ENCODE measurements at places on chromosomes 16 and 17.
A peak's percentile ranks its signal among the peaks of the same experiment; 100 is the strongest.

DNA sequence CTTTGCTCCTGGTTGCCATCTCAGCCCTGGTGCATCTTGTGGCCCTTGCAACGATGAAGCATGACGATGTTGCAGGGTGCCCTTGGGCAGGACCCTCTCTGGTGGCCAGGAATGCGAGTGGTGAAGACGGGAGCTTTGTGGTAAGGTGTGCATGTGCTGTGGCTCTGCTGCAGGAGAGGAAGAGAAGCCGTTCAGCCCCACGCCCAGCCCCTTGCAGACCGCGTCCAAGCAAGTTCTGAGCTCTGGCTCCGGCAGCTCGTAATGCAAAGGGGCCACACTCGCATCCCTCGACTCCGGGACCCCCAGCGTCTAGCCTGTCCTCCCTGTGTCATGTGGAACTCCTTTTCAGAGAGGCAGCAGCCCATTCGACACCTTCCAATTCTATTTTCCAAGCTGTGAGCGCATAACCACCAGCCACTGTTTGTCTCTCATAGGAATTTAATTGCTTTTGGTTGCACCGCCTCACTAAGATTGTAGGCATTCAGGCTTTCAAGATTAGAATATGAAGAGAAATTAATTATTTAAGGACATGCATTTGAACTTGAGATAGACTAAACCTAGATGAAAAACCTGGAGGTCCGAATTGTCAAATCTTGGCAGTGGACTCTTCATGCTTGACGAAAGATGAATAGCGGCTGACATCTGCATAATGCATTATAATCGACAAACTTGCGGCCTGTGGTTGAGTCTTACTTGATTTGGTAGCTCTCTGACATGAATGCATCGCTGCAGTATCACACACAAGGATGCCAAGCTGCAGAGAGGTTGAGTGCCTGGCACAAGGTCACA lies 21.1 kb upstream of the KCNG4 start:
- no peak for DNase-seq

DNA sequence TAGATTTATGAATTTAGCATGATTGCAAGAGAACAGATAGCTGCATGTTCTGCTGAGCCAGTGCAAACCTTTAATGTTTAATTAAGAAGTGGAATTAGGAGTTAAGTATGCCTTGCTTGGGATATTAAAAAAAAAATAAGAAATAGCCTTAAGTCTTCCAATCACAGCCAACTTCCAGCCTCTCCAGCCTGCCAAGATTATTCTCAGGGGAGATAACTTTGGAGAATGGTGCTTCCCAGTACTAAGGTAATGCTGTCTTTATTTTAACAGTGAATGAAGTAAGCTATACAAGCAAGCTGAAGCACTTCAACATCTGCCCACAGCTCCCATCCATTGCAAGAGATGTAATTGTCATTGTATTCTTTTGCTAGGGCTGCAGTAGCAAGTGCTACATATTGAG lies 389.5 kb upstream of the ASIC2 start:
- no peak for DNase-seq

DNA sequence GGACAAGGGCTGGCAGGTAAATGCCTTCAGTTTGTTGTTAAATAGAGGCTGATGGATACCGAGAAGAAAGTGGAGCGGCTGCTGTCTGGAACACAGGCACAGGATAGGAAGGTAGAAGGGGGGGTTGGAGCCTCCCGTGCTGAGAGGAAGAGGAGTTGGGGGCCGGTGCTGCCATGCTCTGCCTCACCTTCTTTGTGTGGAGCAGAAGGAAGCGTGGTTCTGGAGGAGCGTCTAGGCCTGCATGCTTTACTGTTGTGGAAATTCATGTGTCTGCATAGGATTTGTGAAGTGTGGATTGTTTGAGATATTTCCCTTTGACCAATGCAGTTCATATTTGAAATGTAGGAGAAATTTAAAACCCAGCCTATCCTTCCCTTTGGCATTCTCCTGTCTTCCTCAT lies 52.3 kb downstream of the FOXK2 start:
- DNase-seq = no peak

GRCh38 chr17:30314474-30314873 lies 19.4 kb downstream of the TMIGD1 start:
- no peak for DNase-seq

DNA sequence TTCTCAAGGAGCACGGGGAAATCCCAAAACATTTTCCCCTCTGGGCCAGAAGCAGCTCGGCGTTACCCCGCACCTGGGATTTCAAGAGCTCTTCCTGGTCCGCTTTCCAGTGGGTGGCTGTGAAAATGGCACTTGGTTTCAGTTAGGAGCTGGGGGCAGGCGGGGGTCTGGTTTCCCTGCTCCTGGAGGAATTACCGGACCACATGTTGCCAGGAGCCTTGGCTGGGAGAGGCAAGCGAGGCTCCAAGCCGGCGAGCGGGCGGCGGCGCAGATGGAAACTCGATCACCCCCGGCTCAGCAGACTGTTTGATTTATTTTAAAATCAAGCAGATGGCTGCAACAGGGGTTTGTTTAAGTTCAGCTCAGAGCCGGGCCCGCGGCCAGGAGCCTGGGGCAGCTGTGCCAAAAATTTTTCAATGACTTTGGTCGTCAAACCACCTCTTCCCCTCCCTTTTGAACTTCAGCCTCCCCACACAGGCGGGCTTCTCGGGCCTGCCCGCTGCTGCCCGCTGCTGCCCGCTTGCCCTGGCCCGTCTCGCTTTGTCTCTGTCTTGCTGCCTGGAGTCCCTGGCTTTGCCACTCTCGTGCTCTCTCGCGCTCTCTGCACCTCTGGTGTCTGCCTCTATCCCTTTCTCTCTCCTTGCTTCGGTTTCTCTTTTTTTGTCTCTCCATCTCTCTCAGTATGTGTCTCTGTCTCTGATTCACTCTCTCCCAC lies 108.0 kb upstream of the CIBAR2 start:
- DNase-seq = peak; percentile 75

DNA sequence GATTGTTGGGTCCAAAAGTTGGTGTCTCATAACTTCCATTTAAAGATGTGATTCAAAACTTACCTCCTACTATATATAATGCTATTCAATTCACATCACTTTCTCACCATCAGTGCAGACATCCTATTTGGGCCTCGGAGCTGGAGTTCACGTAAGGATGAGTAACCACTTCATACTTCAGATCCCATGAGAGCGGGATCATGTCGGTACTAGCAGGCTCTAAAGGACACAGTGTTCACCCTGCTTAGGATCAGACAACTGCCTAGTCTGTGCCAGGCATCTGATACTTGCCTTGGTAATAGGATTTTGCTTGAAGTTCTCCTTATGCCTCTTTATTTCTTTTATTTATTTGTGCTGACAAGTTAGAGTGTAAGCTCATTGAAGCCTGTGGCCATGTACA lies 39.5 kb downstream of the RBFOX1 start:
- DNase-seq = no peak

DNA sequence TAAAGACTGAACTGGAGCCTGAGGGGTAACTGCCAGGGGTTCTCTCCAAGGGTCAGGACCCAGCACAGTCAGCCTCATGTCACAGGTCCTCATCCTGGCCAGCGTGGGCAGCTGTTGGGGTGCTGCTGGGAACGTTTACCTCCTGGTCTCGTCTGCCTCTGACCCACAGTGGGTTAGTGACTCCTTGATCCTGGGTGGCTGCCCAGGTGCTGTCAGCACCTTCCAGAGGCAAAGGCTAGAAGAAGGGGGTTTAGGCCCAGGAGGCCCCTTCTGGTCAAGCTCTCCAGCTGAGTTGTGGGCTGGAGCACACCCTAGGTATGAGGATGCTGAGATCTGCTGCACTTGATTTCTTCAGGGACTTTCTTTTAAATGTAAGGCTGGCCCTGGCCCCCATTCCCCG lies 30.3 kb downstream of the AKAP1 start:
- no peak for DNase-seq

DNA sequence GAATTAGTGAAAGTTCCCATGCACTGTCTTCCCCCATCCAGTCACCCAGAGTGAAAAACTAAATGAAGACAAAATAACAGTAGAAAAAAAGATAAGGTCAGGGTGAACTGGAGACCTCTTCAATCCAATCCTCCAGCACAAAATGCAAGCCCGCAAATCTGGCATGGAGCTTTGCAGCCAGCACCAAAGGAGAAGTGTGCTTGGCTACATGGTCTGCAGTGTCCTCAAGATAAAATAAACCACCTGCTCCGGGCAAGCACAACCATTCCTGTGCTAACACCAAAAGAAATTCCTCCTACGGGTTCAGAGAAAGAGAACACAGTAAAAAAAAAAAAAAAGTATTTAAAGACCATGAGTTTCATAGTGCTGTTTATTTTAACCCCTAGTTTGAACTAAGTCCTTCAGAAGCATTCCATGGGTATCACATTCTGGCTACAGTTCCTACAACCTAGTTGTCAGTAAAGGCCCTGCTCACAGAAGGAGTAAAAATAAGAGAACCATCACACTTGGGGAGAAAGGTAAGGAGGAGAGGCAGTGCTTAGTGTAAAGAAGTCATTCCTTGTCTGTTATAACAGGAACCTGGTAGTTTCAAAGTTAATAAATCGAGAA lies 109.1 kb downstream of the GAS7 start:
- DNase-seq = no peak

- peak; percentile 10 for DNase-seq
These were observed 30.9 kb upstream of the SEC14L1 start for GRCh38 chr17:77109764-77110359.

DNA sequence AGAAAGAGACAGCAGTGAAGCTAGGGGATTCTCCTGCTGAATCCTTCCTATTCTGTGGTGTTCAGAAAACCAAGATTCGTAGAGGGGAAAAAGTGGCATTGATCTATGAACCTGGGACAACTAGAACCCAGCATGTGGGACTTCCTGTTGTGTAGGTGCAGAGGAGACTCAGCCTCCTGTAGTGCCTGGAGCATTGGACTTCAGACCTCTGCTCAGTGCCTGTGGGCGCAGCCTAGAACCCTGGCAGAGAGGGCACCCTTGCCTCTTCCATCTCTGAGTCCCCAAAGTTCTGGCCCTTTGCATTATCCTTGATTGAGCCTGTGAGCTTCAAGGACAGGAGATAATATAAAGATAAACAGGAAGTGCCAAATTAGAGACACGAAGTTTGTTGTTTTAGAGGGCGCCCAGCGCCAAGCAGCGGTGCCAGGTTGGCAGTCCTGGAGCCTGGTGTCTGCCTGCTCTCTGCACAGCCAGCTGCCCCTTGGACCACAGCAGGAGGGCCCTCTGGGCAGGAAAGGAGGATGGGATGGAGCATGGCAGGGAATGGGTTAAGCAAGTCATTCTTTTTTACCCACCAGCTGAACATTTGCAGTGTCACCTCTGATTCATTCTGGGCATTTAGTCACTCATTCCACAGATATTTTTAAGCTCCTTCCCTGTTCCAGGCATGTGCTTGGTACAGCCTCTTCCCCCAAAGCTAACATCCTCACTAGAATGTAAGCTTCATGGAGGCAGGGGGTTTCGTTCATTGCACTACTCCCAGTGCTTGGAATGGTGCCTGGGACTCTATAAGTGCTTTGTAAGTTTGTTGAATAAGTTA lies 11.9 kb upstream of the SP6 start:
- no peak for DNase-seq

DNA sequence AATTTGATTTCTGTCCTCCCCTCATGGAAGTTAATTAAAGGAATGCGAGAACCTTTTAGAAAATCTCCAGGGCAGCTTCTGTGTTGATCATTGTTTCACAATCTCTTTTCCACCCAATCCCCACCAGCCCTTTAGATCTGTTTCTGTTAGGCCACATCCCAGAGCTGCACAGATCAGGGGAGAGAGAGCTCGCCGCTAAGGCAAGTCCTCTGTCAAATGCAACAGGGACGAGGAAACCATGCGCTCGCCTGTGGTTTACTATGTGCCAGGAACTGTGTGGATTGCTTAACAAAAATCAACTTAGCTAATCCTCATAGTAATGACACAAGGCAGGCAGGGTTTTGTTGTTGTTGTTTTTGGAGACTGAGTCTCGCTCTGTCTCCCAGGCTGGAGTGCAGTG lies 115.4 kb downstream of the SALL1 start:
- DNase-seq = no peak

DNA sequence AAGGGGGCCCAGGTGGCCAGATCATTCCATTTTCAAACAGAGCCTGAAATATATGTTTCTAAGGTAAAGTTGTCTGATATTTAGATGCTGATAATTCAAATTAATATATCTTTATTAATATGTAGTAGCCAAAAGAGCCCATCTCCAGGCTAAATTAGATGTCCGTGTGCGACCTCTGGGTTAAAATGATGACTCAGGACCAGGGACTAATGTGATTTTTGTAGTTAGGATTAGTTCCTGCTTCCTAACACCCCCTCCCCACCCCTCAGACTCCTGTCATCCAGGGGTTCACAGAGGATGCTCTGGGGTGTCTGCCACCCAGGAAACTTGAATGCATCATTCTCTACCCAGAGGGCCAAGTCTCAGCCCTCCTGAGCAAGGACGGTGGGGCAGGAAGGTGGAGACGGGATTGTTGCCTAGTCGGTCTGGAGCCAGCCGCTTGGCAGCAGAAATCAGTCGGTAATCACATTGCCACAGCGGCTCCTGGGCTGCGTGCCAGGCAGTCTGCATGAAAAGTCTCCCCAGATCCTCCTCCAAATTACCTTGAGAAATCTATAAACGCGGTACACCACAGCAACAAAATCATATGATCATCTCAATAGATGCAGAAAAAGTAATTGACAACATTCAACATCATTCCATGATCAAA lies 29.8 kb downstream of the CNGB1 start:
- peak; percentile 43 for DNase-seq

- no peak for DNase-seq
These were observed 904 bp downstream of the MAP2K3 start for GRCh38 chr17:21285164-21286065.

GRCh38 chr17:80122926-80123505 lies 21.6 kb downstream of the GAA start:
- DNase-seq = no peak

- no peak for DNase-seq
These were observed 173.8 kb downstream of the SEC14L1 start for GRCh38 chr17:77314601-77315000.
